A549 treated with RU486 at 1 μM for 4 hours (cell line): ENCODE measurements at places on chromosomes 13 and 19. TPM values are rescaled to one million over a fixed set of nuclear protein-coding genes. Genes with fewer than 3 reads are reported as not detected.

The KLK12 gene
- total RNA-seq, result not detected in 5 replicates

The CD33 gene
- total RNA-seq, result 0.02 to 0.14 TPM (median 0.09 TPM) in 3 of 5 replicates, not detected in the others

The RASGRP4 gene
- total RNA-seq, result 0.09 TPM in 1 of 5 replicates, not detected in the others

The RAB3A gene
- 0.53 to 1.1 TPM (median 0.57 TPM) in 5 replicates for total RNA-seq

The SULT2A1 gene
- total RNA-seq, result not detected in 5 replicates

The GJA3 gene
- total RNA-seq, result 0.77 to 1.2 TPM (median 0.98 TPM) in 5 replicates
